ENCODE measurements at places on chromosomes 2 and 18. TPM values are rescaled to one million over a fixed set of nuclear protein-coding genes. Genes with fewer than 3 reads are reported as not detected.

The MAB21L4 gene
- not detected for total RNA-seq

The SERPINB10 gene
- total RNA-seq, result not detected

The TNS1 gene
- 542 TPM for total RNA-seq

The RGPD4 gene
- not detected for total RNA-seq

The C1GALT1C1L gene
- 0.98 TPM for total RNA-seq

The SCN7A gene
- 263 TPM for total RNA-seq

The RUFY4 gene
- not detected for total RNA-seq

The SLC5A7 gene
- total RNA-seq, result not detected

The UGT1A9 gene
- total RNA-seq, result not detected

The FER1L5 gene
- total RNA-seq, result 0.60 TPM

The PLA2R1 gene
- 19.4 TPM for total RNA-seq

The SLC8A1 gene
- total RNA-seq, result 9.2 TPM

The SERPINB11 gene
- total RNA-seq, result not detected

The CCDC85A gene
- 2.8 TPM for total RNA-seq

The UGT1A5 gene
- not detected for total RNA-seq

The ATP6V1B1 gene
- 2.5 TPM for total RNA-seq

The SAG gene
- total RNA-seq, result not detected

The NAT8 gene
- not detected for total RNA-seq

The HRH4 gene
- total RNA-seq, result not detected

The NCKAP5 gene
- 5.1 TPM for total RNA-seq

The CDH7 gene
- 22.9 TPM for total RNA-seq

The FAP gene
- 6.9 TPM for total RNA-seq

The DSC2 gene
- total RNA-seq, result 2.1 TPM

The TMX3 gene
- total RNA-seq, result 69.0 TPM

The IL36RN gene
- not detected for total RNA-seq

The RGPD3 gene
- 0.84 TPM for total RNA-seq

The PLB1 gene
- 7.1 TPM for total RNA-seq

The ALK gene
- 0.42 TPM for total RNA-seq

The KIF5C gene
- total RNA-seq, result 22.1 TPM

The KCNG3 gene
- 11.4 TPM for total RNA-seq

The CNTNAP5 gene
- not detected for total RNA-seq

The TMEM37 gene
- 15.3 TPM for total RNA-seq

The CTAGE1 gene
- not detected for total RNA-seq

The RAX gene
- not detected for total RNA-seq

The FRZB gene
- 12.8 TPM for total RNA-seq

The BZW1 gene
- 179 TPM for total RNA-seq

The C2orf81 gene
- 4.5 TPM for total RNA-seq

The HOXD12 gene
- total RNA-seq, result not detected

The ZAP70 gene
- total RNA-seq, result 4.3 TPM

The TUBB8B gene
- total RNA-seq, result not detected

The ATAD2B gene
- total RNA-seq, result 49.8 TPM

The LIMS3 gene
- 8.5 TPM for total RNA-seq

The REG3G gene
- total RNA-seq, result not detected

The DGUOK gene
- 50.0 TPM for total RNA-seq

The MC5R gene
- total RNA-seq, result not detected

The SLC30A3 gene
- not detected for total RNA-seq

The CXCR4 gene
- 21.3 TPM for total RNA-seq

The ARID5A gene
- total RNA-seq, result 56.4 TPM

The GPBAR1 gene
- total RNA-seq, result 4.6 TPM

The MEP1B gene
- total RNA-seq, result not detected

The ALPP gene
- total RNA-seq, result not detected

The COL4A4 gene
- 0.90 TPM for total RNA-seq

The TACR1 gene
- total RNA-seq, result 5.7 TPM

The SLC11A1 gene
- 40.2 TPM for total RNA-seq

The PLCL1 gene
- total RNA-seq, result 7.8 TPM

The TPO gene
- total RNA-seq, result 11.3 TPM

The CFAP65 gene
- not detected for total RNA-seq

The NTSR2 gene
- 4.2 TPM for total RNA-seq

The SOWAHC gene
- 24.5 TPM for total RNA-seq
